ENCODE measurements at places on chromosomes 5 and 9. TPM values are rescaled to one million over a fixed set of nuclear protein-coding genes. Genes with fewer than 3 reads are reported as not detected.

DNA sequence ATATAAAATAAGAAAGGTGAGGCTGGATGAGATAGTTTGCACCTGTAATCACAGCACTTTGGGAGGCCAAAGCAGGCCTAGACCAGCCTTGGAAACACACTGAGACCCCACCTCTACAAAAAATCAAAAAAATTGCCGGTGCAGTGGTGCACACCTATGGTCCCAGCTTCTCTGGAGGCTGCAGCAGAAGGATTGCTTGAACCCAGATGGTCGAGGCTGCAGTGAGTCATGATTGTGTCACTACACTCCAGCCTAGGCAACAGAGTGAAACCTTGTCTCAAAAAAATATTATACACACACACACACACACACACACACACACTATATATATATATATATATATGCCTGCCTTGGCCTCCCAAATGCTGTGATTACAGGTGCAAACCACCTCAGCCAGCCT is 1.3 kb downstream of the SLC35D2 start:
- H3K27ac ChIP-seq = no peak overlapping the region
- H3K4me1 ChIP-seq = peaks cover 6% of the 10 kb centered on the region
- no peaks in the 10 kb centered on the region for H3K27me3 ChIP-seq
- no peak for DNase-seq
- no peak overlapping the region for H3K4me3 ChIP-seq

- no peak overlapping the region for H3K4me3 ChIP-seq
- no peak for DNase-seq
- no peak overlapping the region for H3K27ac ChIP-seq
- no peaks in the 10 kb centered on the region for H3K27me3 ChIP-seq
- H3K36me3 ChIP-seq = no peaks in the 10 kb centered on the region
- H3K4me1 ChIP-seq = no peaks in the 10 kb centered on the region
Measured at GRCh38 chr5:554284-554988, 30.2 kb upstream of the SLC9A3 start.

DNA sequence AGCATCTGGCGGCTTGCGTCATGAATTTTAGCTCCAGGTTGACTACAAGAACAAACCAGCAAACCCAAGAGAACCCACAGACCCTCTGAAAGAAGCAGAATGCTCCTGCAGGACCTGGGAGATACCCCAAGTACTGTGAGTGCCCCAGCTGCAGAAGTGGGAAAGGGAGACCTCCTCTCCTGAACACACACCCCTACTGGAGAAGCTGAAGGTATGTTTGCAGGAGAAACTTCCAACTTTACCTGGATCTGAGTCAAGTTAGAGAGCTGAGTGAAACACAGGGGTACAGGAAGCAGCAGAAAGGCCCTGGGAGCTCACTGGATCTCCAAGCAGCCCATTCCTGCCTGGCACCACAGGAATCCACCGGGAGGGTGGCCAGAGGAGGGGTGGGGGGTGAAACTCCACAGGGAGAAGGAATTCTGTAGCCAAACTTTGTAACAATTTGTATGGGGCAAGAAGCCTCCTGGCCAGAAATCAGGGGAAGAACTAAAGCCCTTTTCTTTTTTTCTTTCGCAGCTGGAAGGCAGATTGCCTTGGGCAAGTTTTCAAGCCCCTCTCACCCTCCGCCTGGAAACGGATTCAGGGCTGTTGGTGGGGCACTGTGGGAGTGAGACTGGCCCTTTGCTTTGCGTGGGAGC is 576.2 kb downstream of the BNC2 start:
- H3K4me3 ChIP-seq = no peak overlapping the region
- H3K4me1 ChIP-seq = no peaks in the 10 kb centered on the region
- no peak for DNase-seq
- H3K36me3 ChIP-seq = no peaks in the 10 kb centered on the region
- no peaks in the 10 kb centered on the region for H3K27me3 ChIP-seq
- no peak overlapping the region for H3K27ac ChIP-seq

DNA sequence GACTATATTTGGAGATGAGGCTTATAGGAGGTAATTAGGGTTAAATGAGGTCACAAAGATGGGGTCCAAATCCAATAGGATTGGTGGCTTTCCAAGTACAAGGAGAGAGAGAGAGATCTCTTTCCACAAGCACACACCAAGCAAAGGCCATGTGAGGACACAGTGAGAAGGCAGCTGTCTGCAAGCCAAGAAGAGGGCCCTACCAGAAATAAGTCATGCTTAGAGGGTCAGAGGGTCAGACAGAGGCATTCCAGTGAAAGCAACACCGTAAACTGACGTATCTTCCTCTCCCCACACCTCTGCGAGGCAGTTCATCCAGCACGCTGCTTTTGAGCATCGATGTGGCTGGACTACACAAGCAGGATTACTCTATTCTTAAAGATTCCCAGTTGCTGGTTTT is 87.9 kb downstream of the SLC1A3 start:
- H3K4me1 ChIP-seq = no peaks in the 10 kb centered on the region
- peaks cover 24% of the 10 kb centered on the region for H3K27me3 ChIP-seq
- H3K36me3 ChIP-seq = no peaks in the 10 kb centered on the region
- DNase-seq = no peak
- H3K4me3 ChIP-seq = no peak overlapping the region
- H3K27ac ChIP-seq = no peak overlapping the region

DNA sequence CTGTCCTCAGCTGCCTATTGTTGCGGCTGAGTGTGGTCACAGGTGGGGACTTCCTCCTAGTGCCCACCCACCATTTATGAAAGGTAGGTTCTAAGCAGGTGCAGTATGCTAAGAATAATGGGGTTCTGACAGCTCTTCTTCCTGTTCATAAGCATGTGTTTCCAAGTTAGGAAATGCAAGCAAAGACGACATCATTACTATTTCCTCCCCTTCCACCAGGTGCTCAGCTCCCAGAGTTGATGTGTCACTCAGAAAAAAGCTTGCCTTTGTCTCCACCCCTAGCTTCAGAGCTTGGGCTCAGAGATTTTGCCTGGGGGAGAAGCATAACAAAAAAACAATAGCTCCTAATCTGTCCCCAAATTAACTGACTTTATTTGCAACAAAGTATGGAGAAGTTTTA is 1076.7 kb downstream of the NR2F1-AS1 start:
- H3K4me3 ChIP-seq = no peak overlapping the region
- no peaks in the 10 kb centered on the region for H3K4me1 ChIP-seq
- H3K36me3 ChIP-seq = no peaks in the 10 kb centered on the region
- DNase-seq = no peak
- H3K27ac ChIP-seq = no peak overlapping the region
- H3K27me3 ChIP-seq = no peaks in the 10 kb centered on the region

GRCh38 chr9:81562231-81563019 is 126.9 kb downstream of the TLE1 start:
- H3K4me3 ChIP-seq = no peak overlapping the region
- no peaks in the 10 kb centered on the region for H3K27me3 ChIP-seq
- no peak overlapping the region for H3K27ac ChIP-seq
- H3K36me3 ChIP-seq = no peaks in the 10 kb centered on the region
- DNase-seq = no peak
- H3K4me1 ChIP-seq = no peaks in the 10 kb centered on the region

DNA sequence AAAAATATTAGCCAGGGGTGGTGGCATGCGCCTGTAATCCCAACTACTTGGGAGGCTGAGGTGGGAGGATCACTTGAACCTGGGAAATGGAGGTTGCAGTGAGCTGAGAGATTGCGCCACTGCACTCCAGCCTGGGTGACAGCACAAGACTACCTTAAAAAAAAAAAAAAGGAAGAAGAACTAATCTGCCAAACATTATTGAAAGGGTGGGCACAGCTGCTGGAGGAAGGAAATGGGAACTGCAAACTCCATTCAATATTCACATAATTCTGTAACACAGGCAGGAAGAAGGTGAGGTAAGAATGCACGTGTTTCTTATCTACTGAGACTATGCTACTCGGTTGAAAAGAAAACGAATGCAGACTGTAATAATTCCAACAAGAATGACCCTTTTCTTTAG is 121.1 kb upstream of the GNA14 start:
- H3K4me1 ChIP-seq = no peaks in the 10 kb centered on the region
- H3K36me3 ChIP-seq = no peaks in the 10 kb centered on the region
- H3K27me3 ChIP-seq = no peaks in the 10 kb centered on the region

DNA sequence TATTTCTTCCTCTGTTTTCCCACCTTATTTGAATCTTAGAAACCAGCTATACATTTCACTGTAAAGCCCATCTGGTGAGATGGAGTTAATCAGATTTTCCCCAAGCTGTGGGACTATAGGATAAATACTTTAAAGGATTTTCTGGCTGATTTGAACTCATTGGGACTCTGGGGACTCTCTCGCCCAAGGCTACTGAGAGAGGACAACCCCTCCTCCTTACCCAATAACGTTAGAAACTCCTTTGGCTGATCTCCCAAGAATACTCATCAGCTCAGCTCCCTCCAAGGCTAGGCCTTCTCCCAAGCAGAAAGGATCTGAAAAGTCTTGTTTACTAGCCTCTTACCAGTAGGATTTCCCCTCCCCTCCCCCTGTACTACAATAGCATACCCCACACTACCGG is 1.5 kb upstream of the GLRA1 start:
- H3K36me3 ChIP-seq = no peaks in the 10 kb centered on the region
- DNase-seq = no peak
- peaks cover 16% of the 10 kb centered on the region for H3K27me3 ChIP-seq
- no peak overlapping the region for H3K27ac ChIP-seq

DNA sequence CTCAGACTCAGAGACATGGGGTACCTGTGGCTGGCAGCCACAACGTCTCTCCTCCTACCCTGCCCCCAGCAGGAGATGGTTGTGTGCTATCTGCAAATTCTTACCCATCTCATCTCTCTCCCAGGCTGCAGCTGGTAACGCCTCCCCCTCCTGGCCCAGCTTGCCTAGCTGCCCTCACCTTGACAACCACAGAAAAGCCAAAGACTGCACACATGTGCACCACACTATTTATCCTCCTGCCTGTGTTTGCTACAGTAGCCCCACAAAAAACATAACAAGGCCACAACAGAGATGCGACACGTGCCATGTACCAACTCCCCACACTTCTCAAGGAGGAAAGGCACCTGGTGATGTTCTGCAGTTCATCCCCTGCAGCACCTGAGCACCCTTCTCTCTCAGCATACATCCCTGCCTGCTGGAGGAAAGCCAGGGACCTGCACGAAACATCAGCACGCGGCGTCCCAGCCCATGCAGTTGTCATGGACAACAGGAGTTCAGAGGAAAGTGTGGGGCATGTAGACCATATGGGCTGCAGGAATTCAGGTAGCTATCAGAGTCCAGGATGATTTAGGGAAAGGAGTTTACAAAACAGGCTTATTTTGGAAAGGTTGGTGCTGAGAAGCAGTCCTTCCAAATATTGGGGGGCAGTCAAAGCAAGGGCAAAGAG is 168.7 kb downstream of the C5orf15 start:
- H3K36me3 ChIP-seq = no peaks in the 10 kb centered on the region
- H3K27me3 ChIP-seq = no peaks in the 10 kb centered on the region
- H3K4me3 ChIP-seq = no peak overlapping the region
- no peak overlapping the region for H3K27ac ChIP-seq
- no peaks in the 10 kb centered on the region for H3K4me1 ChIP-seq
- DNase-seq = no peak

DNA sequence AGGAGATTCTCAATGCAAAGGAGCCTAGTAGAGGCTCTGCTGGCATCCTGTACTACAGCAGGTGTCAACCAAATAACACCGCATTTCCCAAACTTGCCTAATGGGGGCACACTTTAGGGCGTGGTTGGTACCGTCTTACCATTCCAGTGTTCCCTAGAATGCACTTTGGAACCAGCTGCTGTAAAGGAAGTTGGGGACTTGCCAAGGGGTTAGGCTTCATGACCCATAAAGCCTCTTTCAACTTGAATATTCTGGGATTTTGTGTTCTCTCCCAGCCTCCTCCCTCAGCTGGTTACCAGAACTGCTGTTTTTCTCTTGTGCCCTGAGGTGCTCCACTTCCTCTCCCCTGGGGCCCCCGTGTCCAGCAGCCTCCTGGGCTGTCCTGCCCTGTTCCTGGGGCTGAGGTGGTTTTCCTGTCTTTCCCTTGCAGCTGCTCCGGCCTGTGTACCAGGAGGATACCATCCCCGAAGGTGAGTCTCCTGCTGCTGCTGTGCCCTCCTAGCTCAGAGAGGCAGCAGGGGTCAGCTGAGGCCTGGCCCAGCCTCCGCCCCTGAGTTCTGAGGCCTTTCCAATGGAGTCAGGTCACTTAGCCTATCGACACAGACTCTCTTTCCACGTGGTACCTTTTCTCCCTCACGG is 44.7 kb downstream of the RGS3 start:
- DNase-seq = no peak
- no peaks in the 10 kb centered on the region for H3K27me3 ChIP-seq
- no peak overlapping the region for H3K4me3 ChIP-seq

The SLC28A3 gene
- not detected for total RNA-seq
